Right hindlimb (tissue), 1 donor: ENCODE measurements at places on chromosomes 3 and 15.

DNA sequence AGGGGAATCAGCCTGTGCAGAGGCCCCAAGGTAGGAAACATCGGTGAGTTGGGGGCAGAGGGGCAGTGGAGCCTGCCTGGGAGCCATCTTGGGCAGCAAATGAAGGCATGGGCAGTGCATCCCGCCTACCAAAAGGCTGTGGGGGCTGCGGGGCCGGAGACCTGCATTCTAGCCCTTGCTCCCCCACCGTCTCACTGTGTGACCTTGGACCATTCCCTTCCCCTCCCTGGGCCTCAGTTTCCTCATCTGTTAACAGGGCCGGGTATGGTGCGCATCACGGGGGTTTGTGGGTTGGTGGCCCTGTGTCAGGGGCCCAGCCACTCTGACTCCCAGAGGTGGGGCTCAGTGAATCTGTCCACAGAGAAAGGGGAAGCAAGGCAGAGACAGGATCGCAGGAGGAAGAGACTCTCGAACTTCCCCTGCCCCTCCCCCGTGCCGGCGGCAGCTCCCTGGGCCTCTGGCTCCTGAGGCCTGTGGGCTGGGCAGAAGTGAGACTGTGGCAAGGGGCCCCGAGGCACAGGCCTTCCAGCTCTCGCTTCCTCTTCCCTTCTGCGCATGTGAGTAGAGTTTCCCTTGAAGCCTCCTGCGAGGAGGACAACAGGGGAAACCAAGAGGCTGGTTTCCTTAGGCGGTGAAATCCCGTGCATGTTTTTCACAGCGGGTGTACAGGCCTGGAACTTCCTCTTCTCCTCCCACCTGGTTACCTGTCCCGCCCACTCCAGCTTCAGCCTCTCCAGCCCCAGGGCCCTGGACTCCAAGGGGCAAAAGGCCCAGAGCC, 42.9 kb downstream of the IDH2 start:
- DNase-seq, result peak; percentile 67

- DNase-seq, result peak; percentile 1
Measured at GRCh38 chr3:38611866-38612265, 37.6 kb downstream of the SCN5A start.

DNA sequence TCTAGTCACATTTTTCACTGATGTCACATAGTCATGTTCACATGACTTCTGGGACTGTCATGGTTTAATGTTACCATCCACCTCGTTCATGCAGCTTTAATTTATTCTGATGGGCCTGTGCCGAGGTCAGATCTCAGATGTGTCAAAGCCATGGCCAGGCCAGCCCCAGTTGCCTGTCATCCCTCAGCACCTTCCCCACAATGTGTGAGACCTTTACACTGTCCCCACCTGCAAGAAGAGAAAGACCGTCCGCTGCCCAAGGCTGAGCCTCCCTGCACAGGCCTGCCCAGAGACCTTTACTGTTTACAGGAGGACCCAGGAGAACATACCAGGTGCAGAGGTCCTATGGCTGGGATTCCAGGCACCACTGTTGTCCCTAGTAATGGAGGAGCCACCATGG, 12.8 kb upstream of the KLF15 start:
- no peak for DNase-seq

- DNase-seq, result no peak
Measured at GRCh38 chr15:89848970-89849292, 34.3 kb upstream of the ANPEP start.

- DNase-seq, result no peak
Measured at GRCh38 chr3:13852638-13853009, 27.2 kb downstream of the WNT7A start.

DNA sequence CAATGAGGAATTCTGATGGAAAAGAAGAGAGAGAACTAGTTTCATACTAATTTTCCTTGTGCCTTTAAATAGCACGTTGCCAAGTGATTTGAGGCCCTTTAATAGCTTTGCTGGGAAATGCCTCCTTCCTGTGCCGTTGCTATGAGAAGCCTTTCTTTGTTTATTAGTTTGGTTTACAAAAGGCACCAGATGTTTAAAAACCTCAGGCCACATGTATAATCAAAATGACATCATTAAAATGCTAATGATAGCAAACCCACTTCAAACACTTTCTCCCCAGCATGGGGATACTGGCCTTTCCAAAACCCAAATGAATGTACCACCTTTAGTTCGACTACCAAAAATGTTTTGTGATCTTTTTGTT, 50.0 kb upstream of the TBC1D23 start:
- DNase-seq, result peak; percentile 57

- DNase-seq, result no peak
Measured at GRCh38 chr15:93018574-93018973, 70.4 kb downstream of the RGMA start.

DNA sequence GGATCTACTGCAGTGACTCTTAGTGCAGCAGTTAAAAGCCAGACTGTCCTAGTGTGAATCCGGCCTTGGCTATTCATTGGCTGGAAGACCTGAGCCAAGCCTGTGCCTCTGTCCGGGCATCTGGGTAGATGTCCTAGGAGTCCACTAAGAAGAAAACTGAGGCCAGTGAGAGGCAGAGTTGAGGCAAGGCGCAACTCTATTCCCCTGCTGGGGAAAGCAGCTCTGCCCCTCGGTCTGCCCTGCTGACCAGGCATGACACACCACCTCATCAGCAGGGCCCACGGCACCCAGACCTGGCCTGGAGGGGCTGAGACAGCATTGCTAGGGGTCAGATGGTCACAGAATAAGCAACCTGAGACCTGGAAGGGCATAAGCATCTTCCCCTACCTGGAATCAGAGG, 46.7 kb upstream of the ABHD2 start:
- no peak for DNase-seq

DNA sequence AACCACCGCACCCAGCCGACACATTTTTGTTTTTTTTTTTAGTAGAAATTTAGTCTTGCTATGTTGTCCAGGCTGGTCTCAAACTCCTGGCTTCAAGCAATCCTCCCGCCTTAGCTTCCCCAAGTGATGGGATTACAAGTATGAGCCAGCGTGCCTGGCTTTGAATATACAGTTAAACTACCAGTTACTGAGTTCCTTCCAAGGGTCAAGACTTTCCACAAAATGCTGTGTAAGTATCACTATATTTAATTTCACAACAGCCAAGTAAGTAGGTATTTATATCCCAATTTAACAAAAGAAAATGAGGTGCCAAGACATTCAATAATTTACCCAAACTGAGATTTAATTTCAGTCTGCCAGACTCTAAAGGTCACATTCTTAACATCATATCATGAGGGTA, 181.3 kb upstream of the TMC3 start:
- no peak for DNase-seq

DNA sequence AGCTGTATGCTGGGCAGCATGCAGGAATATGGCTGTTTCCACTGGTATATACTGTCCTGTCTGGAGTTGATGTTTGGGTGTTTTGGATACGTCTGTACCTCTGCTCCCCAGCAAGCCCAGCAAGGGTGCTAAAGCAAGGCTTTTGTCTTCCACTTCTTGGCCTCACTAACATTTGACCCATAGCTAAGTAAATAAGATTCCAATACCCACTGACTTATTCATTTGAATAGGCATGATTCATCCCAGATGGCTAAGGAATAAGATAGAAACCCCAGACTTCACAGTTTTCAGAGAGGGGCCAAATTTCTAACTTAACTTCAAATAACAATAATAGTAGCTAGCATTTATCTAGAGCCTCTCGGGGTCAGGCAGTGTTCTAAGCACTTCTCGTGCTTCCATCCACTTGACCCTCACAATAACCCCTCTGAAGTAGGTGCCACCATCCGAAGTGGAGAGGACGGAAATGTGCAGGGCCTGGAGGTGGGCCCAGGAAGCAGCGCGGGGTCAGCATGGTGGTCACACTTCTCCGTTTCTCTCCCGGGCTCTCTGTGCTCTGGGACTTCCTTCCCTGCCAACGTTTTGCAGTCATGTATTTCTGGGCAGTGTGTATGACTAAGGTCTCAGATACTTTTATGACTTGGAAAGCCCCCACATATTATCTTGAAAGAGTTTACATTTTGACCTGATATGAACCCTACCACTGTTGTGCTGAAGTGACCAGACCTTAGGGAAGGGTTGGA, 39.3 kb downstream of the LRRK1 start:
- no peak for DNase-seq

GRCh38 chr3:110487840-110488239, 583.8 kb upstream of the NECTIN3 start:
- DNase-seq, result no peak

DNA sequence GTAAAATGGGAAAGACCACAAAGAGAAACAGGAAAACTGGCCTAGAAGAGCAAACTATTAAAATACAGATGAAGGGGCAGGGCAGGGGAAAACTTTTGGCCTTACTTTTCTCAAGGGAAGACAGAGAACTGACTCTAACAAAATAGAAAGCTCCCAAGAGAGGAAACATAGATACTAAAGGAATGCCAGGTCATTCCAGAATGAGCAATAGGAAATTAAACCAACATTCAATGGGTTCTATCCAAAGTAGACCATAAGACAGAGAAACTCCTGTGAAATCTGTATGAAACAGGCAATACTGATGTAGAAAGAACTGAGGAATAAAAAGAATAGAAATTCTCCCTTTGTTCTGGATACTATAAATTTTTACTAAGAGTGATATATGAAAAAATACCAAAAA, 491.8 kb downstream of the MECOM start:
- DNase-seq, result no peak

DNA sequence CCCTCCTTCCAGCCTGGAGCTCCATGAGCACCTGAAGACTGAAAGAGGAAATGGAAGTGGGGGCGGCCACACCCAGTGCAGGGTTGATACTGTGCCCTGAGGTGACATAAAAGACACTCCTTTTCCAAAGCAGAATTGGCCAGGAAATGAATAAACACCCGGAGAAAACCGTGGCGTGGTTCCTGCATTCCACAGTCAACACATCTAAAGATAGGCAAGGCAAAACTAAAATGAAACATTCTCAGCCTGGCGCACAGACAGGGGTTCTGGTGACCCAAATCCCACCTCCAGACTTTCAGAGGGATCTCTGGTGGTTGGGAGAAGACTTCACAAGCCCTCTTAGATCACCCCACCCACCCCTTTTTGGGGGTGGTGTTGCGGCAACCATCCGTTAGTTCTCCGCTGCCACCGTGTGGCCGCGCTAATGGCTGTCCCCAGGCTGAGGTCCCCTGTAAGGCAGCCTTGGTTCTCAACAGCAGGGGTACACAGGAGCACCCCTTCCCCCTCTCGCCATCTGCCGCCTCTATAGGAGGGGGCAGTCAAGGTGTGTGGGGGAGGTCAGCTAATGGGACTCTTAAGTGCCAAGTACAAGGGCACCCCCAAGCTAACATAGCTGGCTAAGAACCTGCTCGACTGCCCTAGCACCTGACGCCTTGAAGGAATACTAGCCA, 2.5 kb upstream of the MST1R start:
- DNase-seq, result peak; percentile 64

- no peak for DNase-seq
Measured at GRCh38 chr15:98858610-98859023, 149.0 kb downstream of the PGPEP1L start.

GRCh38 chr3:184676927-184677326, 34.9 kb downstream of the MAGEF1 start:
- no peak for DNase-seq

DNA sequence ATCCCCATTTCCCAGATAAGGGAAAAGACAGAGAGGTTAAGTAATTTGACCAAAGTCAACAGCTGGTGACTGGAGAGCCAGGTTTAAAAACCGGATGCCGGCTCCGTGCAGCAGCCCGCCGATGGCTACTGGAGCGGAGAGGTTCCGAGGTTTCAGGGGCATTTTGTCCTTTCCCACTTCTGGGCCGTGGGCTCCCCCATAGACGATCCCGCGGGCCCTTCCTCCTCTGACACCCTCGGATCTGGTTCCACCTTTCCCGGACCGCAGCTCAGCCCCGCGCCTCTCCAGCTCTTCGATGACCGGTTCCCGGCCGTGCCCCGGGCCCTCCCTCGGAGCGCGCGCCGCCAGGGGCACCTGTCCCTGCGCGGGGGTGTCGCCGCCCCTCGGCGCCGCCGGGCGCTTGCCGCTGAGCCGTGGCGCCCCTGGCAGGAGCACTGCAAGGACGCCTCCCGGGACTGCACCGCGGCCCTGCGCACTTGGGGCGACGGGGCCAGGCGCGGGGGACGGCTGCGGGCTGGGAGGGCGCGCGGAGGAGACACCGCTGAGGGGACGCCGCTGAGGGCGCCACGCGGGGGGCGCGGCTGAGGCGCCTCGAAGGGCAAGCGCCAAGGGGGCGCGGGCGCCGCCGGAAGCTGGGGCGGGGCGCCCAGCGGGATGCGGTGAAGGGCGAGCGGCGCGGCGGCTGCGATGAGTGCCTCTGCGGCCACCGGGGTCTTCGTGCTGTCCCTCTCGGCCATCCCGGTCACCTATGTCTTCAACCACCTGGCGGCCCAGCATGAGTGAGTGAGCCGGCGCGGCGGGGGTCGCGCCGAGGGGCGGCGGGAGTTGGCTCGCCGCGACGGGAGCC, at the start of gene TM6SF1:
TSS of gene TM6SF1 (plus strand) at position 652 of the 847 bp plus-strand sequence. CDS start at position 688, 36 bp downstream.
- DNase-seq, result no peak

DNA sequence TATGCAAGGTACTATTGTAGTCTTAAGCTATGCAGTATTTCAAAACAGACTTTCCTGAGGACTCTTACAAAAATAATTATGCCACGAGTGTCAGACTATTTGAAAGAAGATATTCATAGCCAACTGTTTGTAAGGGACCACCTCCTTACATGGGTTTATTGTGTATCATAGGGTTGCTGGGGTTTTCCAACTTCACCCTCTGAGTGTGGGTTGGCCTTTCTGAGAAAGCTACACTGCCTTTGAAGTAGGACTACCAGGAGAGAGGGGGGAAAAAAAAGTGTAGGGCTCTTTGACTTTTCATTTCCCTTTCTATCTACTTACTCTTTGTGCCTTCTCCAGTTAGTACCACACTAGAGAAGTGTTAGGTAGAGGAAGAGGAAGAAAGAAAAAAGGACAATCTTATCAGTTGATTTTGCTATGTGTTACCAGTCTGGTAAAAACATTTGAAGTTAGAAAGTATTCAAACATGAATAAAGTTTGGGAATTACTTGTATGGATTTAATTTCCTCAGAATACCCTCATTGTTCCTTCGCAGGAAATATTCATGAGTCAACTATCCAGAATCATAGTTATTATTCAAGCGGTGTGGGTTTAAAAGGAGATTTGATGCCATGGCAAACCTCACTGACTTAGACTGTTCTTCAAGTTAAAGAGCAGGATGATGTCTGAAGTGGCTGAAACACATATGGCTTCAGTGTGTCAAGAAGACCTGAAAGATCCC, 329.3 kb upstream of the THBS1 start:
- DNase-seq, result no peak

DNA sequence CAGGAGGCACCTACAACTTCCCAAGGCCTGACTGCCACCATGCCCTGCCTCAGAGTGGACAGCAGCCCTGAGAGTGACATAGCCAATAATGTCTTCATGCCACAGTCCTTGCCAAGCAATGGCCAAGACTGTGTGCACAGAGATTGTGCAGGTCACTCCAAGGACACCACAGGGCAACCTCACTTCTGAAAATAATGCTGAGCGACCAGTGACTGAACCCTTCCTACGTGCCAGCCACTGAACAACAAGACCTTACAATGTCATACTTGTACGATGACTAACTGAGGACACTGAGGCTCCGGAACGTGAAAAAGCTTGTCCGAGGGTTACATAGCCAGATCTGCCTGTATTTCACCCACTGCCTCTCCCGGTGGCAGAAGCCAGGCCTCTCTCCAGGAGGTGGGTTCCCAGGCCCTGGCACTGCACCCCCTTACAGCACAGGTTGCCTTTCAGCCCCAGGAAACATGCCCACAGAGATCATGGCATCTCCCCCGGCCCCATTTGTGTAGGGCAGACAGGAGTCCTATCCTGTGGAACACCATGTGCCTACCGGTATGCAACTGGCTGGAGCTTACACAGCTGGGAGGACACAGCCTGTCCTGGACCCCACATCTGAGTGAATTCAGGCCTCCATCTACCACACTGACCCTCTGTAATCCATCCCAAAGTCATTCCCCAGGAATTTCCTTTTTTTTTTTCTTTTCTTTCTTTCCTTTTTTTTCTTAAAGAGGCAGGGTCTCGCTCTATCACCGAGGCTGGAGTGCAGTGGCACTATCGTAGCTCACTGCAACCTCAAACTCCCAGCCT, 72.3 kb downstream of the SLC12A8 start:
- DNase-seq, result no peak
